Stimulated activated CD4-positive, alpha-beta T cell treated with anti-CD3 and anti-CD28 coated beads, Interleukin-2, amount 100 ng/mL, for 24 hours (primary cell): ENCODE measurements at places on chromosomes 12 and 14.

DNA sequence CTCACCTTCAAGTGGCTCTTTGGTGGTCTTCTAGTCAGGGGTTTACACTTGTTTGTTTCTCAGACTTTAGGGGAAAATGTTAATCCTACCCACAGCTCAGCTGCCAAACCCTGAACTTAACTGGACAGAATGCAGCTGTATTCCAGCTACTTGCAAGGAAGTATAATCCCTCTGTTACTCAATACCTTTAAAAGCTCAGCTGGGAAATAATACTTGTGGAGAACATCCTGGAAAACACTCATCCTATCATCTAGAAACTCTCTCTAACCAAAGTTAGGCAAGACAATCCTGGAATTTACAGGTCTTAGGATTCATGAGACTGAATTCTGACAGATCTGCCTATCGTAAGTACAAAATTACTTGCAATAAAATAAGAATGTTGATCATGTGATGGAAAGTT lies 404.1 kb downstream of the ADAMTS20 start:
- no peak for DNase-seq

DNA sequence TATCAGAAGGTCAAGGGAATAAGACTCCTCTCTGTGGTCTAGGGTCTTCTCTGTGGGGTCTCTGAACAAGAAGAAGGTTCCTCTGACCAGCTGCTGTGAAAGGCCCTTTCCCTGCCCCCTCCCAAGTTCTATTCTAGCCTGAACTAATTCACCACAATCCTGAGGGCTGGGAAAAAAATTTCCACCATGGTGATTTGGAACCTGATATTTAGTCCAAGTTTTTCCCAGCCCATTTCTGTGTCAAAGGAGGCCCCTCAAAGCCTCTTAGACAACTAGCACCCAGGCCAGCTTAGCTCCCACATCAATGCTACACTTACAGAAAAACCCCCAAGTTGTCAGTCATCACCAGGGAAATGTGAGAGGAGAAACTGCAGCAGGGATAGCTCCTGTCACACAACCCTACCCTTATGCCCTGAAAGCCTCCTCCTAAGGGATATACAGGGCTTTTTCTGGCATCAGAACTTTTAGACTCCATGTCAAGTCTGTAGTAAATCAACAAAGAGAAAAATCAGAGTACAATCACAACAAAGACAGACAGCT lies 4.5 kb downstream of the FMNL3 start:
- no peak for DNase-seq

DNA sequence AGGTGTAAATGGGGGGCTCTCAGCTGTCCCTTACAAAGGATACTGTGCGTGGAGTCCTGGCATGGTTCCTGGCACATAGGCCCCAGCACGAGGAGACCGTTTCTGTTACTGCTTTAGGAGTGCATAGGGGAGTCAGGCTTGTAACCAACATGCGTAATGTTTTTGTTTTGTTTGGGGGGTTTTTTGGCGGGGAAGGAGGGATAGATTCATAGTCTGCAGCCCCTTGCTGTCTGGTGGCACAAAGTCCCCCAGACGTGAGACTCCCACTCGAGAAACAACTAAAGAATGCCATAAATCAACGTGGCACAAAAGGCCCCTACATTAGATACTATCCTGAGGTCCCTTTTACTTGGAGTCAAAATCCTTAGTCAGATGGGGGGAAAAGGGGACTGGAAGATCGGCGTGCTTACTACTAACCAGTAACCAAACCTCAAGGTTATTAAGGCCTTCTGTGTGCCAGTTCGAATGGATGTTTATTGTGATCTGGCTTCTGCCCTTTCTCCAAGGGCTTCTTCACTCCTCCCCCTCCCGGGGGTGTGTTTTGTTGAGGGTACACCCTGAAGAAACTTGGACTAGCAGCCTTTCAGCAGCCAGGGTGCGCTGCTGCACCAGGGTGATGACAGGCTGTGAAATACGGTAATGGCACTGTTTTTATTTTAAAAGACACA lies 874 bp downstream of the ISCU start:
- peak; percentile 86 for DNase-seq

- DNase-seq = no peak
Measured at GRCh38 chr12:131091976-131092691, 138.4 kb downstream of the ADGRD1 start.
